ENCODE measurements at places on chromosomes 16 and 17. TPM values are rescaled to one million over a fixed set of nuclear protein-coding genes. Genes with fewer than 3 reads are reported as not detected.

Gene CREBBP
- 27.4 TPM for total RNA-seq

Gene TNFRSF17
- not detected for total RNA-seq

Gene SSTR5
- total RNA-seq = not detected

Gene NGFR
- under 0.01 TPM for total RNA-seq

Gene KRTAP3-2
- total RNA-seq = not detected

Gene ARHGAP23
- 53.8 TPM for total RNA-seq

Gene SNX20
- not detected for total RNA-seq

Gene CAMKK1
- 3.9 TPM for total RNA-seq

DNA sequence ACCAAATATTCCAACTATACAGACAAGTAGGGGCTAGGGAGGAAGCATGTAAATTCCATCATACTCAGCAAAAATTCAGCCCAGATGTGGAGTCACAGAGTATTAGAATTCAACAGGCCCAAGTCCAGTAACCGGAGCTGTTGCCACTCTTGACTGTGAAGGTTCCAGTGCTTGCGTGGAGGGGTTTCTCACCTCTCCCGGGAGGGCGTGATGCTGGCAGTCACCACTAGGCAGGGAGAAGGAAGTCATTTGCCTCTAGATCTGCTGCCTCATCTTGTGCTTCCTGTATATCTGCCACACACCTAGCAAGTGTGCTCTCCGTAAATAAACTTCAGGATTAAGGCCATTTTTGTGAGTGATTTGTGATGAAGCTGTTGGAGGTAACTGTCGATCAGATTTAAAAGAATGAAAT, 1.0 kb upstream of the CKLF start:
- DNase-seq = peak; percentile 30

- peak; percentile 10 for DNase-seq
Observed at GRCh38 chr17:37671028-37671823, 28.0 kb upstream of the DDX52 start.

DNA sequence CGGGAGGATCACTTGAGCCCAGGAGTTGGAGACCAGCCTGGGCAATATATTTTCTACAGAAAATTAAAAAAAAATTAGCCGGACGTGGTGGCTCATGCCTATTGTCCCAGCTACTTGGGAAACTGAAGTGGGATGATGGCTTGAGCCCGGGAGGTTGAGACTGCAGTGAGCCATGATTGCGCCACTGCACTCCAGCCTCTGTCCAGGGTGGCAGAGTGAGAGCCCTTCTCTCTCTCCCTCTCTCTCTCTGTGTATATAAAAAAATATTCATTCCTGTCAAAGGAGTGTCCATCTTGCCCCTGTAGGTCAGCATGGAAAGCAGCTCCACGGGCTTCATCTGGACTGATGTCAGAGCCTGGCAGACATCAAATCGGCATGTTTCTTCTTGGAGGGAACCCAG, 31.2 kb downstream of the MGAT5B start:
- no peak for DNase-seq

DNA sequence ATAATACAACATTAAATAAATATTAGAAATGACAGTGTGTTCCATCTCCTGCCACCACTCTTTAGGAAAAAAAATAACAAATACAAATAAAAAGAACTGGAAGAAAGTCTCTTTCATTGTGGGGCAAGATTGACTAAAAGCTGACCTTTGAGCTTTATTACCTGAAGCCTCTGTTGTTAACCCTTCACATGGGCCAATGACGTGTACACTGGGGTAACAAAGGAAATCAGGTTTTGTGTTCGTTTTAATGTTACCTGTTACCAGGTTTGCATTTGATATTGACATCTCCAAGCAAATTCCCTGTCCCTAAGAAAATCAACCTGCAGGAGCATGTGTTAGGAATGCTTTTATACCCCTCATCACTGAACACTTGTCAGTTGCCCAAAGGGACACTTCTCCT, 39.0 kb downstream of the NLK start:
- no peak for DNase-seq

DNA sequence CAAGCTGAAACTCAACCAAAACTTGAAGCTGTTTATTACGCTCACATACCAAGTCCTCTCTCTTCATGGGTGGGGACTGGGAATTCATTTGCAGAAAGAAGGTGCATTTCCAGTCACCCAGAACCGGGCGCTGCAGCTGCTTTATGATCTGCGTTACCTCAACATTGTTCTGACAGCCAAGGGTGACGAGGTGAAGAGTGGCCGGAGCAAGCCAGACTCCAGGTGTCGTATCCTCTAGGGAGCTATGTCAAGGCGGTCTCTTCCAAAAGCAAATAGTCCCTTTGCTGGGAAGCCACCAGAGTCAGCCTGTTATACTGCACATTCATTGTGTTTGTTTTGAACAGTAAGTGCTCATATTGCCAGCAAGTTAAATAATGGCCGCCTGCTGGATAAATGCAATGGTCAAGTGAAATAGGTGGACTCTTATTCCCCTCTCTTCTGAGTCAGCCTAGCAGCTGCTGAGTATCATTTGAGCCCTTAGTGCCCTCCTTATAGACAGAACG, 12.7 kb downstream of the COG1 start:
- DNase-seq = no peak

DNA sequence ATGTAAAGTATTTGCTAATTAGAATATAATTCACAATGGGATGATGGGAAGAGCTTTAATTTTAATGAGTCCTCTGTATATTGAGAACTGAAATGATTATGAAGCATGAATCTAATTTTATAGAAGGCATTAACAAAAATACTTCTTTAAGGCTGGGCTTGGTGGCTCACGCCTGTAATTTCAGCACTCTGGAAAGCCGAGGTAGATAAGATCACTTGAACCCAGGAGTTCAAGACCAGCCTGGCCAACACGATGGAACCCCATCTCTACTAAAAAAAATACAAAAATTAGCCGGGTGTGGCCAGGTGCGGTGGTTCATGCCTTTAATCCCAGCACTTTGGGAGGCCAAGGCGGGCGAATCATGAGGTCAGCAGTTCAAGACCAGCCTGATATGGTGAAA, 12.0 kb downstream of the CDK12 start:
- DNase-seq = no peak

DNA sequence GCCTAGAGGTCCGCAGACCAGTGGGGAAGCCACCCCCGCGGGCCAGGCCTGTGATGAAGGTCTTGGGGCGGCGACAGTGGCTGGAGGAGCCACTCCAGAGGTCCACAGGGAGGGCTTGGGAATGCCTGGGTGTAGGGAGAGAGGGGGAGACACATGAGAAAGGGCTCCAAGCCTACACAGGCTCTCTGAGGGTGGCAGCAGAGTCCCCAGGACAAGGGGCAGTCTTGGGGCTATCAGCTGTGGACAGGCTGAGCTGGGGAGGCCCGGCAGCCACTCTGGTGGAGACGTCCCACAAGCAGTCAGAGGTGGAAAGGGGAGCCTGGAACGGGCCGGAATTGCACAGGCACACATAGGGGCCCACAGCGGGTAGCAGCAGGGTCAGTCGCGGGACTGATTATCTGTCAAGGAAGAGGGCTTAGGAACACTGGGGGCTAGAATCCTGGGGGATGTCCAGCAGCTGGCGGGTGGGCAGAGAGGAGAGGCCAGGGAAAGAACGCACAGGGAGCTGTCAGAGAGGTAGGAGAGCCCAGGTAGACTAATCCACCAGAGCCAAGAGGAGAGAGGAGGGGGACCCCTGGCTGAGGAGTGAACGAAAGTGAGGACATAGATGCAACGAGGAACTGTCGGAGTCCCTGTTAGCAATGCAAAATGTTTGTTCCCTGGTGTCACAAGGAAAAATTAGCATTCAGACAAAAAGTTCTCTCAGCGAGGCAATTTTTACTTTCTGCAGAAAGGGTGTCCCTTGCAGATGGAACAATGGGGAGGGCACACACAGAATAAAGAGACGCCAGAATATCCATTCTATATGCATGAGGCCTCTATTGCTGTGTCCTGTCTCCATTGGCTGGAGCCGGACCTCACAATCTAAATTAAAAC, 93.9 kb upstream of the DNAH17 start:
- DNase-seq = no peak

DNA sequence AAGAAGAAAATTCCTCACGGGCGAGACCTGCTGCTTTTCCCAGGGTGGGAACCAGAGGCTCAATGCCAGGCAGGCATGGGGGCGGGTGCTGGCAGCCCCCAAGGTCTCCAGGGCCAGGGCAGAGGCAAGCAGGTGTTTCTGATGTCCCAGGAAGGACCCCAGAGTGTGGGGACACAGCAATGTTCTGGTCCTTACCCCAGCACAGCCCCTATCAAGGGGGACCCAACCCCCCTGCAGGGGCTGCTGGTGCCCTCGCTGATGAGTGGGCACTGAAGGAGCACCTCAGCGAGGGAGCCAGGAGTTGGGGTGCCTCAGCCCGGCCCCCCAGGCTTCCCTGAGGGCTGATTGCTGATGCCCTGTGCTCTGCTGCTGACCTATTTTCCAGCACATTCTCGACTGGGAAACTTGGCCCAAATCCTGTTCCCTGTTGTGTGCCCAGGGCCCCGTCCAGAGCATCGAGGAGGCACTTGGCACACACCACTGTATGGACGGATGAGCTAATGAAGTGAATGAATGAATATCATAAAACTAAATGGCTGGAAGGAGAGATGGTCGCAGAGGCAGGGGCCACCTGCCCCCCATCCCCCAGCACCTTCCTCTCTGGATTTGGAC, 2.8 kb downstream of the DBNDD1 start:
- DNase-seq = no peak

GRCh38 chr16:85853547-85854545, 45.1 kb upstream of the IRF8 start:
- no peak for DNase-seq

- DNase-seq = peak; percentile 92
Observed at GRCh38 chr17:39928858-39929645, 1.5 kb downstream of the LRRC3C start.

- no peak for DNase-seq
Observed at GRCh38 chr17:8870406-8871040, 3.0 kb upstream of the PIK3R6 start.

GRCh38 chr17:33674685-33675084, 381.6 kb upstream of the ASIC2 start:
- peak; percentile 51 for DNase-seq

DNA sequence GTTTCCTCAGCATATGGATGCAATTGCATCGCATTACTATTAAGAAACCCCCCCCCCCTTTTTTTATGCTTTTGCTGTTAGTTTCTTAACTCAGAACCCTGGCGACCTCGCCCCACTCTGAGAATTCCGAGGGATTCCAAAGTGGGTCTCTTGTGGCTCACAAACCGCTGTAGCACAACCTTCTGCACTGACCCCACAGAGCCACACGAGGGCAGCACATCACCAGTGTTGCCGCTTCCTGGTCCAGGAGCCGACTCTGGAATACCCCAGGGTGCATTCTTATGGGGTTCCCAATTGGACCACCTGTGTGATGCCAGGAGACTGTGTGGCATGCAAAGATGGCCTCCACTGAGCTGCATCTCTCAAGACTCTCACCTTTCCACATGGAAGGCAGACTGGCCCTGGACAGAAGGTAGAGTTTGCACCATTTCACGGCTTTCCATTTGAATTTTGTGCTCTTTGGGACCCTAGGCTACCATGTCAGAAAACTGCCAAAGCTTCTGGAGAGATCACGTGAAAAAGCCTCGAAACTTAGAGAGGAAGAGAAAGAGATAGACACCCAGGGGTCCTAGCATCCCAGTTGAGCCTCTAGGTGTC, 432.7 kb upstream of the ASIC2 start:
- peak; percentile 12 for DNase-seq

DNA sequence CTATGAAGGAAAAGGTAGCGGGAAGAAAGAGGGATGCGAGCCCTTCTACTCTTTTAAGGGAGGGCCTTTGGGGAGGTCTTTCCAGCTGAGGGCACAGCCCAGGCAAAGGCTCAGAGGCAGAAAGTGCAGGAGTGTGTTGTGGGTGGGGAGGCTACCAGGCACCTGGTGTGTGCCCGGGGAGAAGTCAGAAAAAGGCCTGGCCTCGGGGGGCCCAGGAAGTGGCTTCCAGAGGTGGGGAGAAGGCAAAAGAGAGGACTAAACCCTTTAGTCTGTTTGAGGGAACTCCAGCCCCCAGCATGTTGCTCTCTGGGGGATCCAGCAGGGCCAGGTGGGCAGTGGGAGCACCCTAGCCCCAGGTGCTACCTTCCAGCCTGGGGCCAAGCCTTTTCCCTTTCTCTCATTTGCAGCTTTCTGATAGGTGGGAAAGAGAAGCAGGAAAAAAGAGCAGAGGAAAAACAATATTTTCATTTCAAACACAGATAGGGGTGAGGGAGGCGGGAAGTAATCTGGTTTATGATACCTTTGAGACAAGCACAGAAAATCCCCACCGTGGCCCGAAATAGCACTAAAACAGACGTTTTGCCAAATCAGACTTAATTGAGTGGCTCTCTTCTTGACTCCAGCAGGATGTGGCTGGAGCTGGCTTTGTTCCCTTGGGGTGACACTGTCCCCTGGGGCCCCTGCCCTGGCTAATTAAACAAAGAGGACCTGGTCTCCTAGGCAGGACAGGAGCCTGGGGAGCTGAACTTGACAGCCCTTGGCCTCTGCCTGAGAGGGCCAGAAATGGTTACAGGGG, 10.4 kb downstream of the RAI1 start:
- DNase-seq = peak; percentile 30

- DNase-seq = no peak
Observed at GRCh38 chr17:17983376-17983775, 10.7 kb downstream of the DRC3 start.

- no peak for DNase-seq
Observed at GRCh38 chr17:74211141-74211911, 2.0 kb upstream of the TTYH2 start.

DNA sequence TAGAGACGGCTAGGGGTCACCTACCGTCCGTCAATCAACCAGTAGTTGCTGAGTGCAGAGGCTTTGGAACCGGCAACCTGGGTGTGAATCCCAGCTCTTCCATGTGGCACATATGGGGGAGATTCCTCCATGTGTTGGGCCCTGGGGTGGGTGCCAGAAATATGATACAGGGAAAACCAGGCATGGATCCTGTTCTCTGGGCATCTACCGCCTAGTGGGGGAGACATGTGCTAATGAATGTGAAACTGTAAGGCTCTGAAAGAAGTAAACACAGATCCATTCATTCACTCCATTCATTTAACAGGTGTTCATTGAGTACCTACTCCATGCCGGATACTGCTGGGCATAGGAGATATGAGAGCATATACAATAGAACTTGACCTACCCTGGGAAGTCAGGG, 39.5 kb upstream of the SDK2 start:
- DNase-seq = no peak

DNA sequence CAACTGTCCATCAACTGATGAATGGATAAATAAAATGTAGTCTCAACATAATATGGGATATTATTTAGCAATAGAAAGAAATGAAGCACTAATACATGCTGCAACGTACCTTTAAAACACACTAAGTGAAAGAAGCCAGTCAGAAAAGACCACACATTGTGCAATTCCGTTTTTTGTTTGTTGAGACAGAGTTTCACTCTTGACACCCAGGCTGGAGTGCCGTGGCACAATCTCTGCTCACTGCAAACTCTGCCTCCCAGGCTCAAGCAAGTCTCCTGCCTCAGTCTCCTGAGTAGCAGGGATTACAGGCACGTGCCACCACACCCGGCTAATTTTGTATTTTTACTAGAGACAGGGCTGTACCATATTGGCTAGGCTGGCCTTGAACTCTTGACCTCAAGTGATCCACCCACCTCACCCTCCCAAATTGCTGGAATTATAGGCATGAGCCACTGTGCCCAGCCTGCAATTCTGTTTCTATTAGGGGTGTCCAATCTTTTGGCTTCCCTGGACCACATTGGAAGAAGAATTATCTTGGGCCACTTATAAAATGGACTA, 40.1 kb downstream of the SCNN1B start:
- DNase-seq = no peak

GRCh38 chr17:82577300-82577699, 57.8 kb downstream of the FOXK2 start:
- no peak for DNase-seq

- peak; percentile 77 for DNase-seq
Observed at GRCh38 chr17:376936-377863, 24.6 kb upstream of the RPH3AL start.

Data from fibroblast of villous mesenchyme (primary cell).